ENCODE measurements at places on chromosomes 12 and 14.
A peak's percentile ranks its signal among the peaks of the same experiment; 100 is the strongest.

- DNase-seq, result no peak
Observed at GRCh38 chr14:20179218-20179617, 11.5 kb upstream of the OR11G2 start.

DNA sequence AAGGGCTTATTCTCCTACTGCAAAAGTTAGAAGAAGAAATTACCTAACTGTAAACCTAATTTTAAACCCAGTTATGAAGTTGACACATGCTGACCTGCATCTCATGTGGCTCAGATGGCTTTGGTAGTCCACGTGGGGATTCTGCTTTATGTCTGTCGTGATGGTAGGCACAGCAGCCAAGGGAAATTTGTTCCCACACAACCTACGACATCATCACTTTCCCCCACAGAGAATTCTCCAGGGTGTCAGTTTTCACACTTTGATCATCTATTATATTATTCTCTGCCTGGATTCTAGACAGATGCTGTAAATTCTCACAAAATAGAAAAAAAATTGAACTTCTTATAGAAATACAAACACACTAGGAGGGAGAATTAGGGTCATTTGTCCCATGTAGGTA is 70.6 kb downstream of the PTHLH start:
- no peak for DNase-seq

- DNase-seq, result no peak
Observed at GRCh38 chr12:127287256-127287655, 979.7 kb upstream of the TMEM132C start.

DNA sequence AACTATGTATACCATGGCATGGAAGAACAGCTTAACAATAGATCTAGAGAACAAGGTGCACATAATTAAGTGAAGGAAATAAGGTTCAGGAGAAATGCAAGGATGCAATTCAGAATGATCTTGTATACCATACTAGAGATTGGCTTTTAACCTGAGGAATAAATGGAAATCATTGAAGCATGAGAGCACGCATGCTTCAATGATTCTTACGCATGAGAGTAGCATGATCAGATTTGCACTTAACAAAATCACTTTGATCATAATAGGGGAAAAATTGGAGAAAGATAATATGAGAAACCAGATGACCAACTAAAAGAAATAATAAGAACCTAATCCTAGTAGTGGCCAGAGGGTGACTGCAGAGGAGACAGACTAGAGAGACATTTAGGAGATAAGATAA is 133.3 kb upstream of the FSCB start:
- DNase-seq, result no peak

- peak; percentile 53 for DNase-seq
Observed at GRCh38 chr14:103292426-103293374, 41.3 kb upstream of the EIF5 start.

DNA sequence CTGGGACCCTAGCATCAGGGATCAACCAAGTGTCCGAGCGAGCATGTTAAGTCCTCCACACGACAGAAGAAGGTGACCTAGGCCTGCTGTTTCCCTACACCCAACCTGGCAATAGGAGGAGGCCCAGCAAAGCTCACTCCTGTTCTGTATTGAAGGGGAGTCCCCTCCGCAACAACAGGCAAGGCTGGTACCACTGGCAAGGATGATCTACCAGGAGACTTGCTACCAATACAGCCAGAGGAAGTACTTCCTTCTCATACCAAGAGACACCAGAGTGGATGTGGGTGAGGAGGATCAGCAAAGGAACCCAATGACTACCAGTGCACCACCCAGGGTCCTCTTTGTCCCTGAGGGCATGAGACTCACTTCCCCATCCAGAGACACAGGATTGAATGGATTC is 4.9 kb downstream of the KLRC1 start:
- DNase-seq, result no peak

- no peak for DNase-seq
Observed at GRCh38 chr12:66288121-66288520, 14.2 kb upstream of the HELB start.

DNA sequence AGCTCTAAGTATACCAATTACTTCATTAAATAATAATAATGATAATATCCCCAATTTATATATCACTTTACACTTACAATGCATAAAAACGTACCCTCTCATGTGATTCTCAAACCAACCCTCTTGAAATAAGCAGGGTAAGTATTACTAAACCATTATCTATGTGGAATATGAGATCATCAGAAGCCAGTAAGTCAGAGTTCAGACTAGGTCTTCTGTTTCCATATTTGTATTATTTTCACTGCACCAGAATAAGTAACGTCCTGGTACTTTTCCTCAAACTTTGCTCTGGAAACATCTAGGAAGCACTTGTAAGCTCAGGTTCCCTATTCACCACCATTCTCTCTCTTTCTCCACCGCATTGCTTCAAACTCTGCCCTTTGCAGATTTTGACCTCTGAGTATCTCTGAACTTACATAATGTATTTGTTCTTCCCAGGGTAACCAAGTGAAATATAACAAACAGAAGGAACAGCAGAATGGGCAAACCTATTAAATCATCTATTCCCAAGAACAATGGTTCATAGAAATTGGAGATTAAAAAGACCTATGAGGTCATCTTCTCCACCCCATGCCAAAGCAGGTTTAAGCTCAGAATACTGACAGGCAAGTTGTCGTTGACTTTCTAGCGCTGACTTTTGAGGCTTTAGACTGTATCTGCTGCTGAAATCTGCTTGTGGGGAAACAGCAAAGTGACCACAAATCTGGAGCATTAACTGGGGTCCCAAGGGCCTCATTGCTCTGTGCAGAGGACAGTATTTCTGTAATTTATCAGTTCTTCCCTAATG is 161.3 kb upstream of the FAR2 start:
- no peak for DNase-seq

DNA sequence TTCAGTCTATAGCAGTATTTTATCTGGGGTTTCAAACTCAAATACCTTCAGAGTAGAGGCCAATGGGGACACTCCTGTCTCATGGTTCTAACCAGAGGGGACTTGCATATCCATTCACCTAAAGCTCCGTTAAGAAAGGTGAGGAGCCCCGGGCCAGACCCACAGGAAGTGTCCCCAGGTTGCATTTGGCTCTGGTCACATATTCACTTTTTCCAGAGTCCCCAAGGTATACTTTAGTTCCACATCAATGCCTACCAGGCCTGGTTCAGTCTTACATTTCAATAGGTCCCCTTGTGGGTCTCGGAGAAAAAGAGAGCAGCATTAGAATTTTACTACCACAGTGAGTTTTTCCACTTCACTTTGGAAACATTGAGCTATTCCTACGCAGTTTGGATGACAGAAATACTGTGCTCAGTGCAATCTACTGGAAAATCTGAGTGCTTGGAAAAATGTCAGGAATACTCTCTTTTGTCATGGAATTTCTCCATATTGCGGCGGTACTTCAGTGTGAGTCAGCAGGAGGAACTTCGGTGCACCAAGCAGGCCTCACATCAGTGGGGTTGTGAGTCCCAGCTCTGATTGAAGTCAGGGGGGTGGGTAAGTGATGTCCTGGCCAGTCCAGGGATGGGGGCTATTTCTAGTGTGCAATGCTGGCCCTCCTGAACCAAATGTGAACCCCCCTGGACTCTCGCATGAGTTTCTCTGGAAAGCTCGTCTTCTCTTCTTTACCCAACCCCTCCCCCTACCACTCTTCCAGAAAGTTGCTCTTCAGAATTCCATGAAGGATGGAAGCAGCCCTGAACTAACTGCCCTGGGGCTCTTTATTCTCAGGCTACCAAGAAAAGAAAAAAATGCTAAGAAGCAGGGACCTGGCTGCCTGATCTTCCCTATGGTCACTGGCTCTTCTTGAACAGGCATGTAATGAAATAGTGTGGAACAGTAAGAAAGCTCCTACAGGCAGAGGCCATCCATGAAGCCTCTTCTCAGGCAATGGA is 184.7 kb downstream of the PRKCH start:
- DNase-seq, result no peak

DNA sequence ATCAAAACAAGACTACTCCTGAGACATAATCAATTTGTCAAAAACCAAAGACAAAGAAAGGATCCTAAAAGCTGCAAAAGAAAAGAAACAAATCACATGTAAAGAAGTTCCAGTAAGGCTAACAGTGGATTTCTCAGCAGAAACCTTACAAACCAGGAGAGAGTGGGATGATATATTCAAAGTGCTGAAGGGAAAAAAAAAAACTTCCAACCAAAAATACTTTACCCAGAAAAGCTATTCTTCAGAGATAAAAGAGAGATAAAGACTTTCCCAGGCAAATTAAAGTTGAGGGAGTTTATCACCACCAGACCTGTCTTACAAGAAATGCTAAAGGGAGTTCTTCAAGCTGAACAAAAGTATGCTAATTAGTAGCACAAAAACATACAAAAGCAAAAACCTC is 91.9 kb upstream of the PPP2R5C start:
- DNase-seq, result no peak

DNA sequence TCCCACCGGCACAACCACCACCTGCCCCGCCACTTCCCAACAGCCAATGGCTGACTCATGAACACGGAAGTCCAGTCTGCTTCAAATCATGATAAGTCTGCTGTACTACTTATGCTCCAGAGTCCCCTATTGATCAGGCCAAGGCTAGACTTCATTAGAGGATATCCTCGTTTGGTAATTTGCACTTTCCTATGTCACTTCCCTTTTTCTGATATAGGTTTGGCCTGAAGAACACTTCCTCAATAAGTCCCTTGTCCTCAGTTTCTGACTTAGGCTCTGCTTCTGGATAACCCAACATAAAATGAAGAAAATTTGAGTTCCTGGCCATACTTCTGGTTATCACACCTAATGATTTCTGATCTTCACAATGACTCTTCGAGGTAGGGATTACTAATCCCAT is 45.3 kb downstream of the IFNG-AS1 start:
- no peak for DNase-seq

- no peak for DNase-seq
Observed at GRCh38 chr12:116604951-116605641, 45.9 kb downstream of the MAP1LC3B2 start.

DNA sequence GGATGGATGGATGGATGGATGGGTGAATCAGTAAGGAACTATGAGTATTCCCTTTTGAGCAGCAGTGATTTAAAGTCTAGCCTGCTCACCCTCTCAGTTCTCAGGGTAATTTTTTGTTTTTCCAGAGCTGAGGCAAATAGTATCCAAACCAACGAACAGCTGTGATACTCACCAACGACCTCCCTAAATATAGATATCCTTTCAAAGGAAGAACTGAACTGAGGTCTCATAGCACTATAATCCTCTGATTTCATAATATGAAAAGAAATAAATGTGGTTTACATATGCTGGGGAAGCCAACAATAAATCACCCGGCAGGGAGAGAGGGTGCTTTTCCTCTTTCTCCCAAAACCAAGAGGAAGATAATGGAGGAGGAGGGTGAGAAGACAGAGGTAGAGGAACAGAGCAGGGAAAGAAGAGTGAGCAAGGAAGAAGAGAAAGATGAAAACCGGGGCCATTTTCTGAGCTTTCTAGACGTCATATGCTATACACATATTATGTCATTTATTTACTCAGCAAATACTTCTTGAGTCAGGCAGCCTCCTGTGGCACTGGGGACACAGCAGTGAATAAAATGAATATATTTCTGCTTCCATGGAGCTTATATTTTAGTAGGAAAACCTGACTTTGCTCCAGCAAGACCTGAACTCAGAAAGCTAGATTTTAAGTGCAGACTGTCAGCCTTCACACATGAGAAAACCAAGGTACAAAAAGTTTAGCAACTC is 710.7 kb upstream of the TBX3 start:
- no peak for DNase-seq

DNA sequence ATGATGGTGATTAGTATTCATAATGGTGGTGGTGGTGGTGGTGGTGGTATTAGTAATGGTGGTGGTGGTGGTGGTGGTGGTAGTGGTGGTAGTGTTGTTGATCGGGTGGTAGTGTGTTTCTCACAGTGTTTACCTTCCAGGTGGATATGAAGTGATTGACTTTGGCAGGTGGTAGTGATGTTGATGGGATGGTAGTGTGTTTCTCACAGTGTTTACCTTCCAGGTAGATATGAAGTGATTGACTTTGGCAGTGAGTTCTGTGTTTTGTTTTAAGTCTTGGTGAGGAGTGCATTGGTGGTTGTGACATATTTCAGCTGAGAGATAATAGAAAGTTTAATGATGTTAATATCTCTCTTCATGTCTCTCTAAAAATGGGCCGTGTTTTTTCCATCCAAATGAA is 189.4 kb downstream of the TMTC2 start:
- DNase-seq, result no peak

GRCh38 chr12:15662303-15662980 is 126.7 kb downstream of the EPS8 start:
- DNase-seq, result no peak

DNA sequence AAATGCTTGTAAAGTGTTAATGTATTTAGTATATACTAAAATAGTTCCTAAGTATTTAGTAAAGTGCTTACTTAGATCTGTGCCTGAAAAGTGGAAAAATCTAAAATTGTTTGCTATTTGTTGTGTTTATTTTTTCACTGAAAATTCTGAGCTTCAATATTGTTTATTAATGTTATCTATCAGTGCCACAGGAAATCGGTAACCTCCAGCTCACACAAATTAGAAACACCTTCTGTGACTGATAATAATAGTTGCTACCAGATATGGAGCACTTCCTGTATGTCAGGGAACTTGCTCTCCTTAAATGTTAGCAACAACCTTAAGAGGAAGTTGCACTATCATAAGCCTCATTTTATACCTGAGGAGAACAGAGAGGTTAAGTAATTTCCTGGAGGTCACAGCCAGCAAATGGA is 723 bp upstream of the LRP10 start:
- DNase-seq, result no peak

GRCh38 chr14:76228138-76228537 is 76.4 kb downstream of the GPATCH2L start:
- DNase-seq, result no peak

DNA sequence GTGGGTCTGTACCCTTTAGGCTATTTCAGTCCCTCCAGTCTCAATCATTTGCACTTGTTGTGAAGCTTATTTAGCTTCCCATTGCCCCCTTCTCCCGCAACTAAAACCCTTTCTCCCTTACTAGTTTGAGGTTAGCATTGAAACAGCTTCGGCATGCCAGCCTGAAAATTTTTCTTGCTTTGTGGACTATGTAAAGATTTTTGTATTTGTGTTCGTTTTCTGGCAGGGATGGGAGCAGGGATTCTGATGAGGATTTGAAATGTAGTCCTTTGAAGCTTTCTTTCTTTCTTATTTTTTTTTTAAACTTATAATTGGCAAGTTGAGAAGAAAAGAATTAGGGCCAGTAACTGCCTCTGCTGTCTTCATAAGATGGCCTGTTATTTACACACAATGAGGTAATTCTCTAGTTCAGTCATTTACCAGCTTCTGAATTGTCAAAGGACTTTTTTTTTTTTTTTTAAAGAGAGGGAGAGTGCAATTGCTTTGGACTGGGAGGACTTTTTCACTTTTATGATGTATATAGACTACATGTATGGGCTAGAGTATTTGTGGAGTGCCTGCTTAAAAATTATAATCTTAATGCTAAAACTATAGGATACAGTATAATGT is 29.0 kb downstream of the PALS1 start:
- no peak for DNase-seq

DNA sequence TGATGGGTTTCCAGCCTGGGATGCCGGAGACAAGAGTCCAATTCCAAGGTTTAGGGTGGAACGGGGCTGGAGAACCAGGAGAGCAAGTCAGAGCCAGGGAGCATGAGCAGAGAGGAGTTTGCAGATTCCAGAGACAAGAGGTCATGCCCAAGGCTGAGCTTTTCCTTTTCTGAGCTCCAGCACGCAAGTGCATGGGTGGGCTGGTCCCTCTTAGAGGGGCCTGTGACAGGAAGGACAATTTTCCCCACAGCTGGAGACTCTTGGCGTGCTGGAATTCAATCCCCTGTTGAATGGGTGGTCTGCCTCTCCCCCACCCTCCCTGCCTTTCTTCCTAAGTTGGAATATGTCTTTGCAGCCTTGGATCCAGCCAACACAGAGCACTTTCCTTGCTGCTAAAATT is 431.9 kb downstream of the BCL11B start:
- no peak for DNase-seq

- DNase-seq, result no peak
Observed at GRCh38 chr12:72464471-72464870, 192.3 kb downstream of the TRHDE start.
